ENCODE measurements at places on chromosomes 5 and 9.

DNA sequence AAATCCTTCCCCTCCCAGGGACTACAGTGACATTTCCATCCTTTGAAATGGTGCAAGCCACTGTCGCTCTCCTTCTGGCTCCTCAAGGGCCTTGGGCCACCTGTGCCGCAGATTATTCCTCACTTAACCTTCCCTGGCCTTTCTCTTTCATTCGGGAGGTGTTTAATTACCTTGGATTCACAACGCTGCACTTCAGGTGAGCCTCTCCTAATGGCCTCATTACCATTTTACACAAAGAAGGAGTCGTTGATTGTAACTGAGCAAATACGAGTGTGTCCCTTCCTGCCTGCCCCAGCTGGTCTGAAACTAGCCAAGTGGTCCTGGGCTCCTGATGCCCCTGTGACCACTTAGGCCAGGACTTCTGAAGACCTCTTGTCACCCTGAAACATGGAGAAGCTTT is 205.0 kb downstream of the CRB2 start:
- DNase-seq, result no peak

DNA sequence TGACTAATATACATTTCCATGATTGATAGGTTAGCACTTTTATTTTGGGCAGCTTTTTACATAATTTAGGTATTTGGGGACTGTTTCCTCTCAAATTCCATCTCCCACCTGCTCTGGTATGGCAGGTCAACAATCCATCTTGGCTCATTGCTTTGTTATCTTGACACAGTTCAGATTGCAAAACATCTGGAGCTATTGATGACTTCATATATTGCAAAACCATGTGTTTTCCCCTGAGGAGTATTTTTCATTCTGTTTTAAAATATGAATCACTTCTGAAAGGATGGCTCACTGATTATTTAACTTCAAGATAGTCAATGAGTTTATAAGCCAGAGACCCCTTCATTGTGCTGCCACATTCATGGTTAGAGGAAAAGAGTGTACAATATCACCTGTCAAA is 1206.0 kb upstream of the C9orf72 start:
- DNase-seq, result no peak

DNA sequence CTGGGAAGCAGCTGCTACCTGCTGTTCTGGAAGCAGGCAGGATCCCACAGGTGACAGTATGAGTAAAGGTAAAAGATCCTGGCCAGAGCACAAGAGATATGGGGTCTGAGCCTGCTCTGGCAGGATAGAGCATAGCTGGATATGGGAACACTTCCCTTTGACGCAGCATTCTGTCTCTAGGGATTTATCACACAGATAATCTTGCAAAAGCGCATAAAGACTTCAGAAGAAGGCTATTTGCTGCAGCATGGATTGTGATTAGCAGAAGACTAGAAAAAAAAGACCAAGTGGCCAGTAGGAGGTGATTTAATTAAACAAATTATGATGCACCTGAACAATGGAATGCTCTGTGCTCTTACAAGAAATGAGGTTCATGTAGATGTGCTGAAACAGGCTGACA is 52.4 kb upstream of the PWWP2A start:
- DNase-seq, result no peak

DNA sequence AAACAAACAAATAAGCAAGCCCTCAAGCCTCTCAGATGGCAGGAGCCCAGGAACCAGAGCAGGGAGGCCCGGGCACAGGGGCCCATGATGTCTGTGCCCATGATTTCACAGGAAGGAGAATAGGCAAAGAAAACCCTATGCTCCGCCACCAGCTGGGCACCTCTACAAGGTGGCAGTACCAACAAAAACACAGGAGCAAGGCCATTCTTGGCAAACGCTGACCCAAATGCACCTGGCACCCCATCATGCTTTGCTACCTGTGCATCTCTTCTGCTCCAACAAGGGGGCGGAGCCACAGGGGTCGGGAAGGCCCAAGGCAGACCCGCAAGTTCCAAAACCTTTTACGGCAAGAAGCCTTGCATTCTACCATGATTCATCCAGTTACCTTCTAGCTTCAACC is 3.1 kb downstream of the BRD3 start:
- no peak for DNase-seq

GRCh38 chr9:69130456-69131441 is 43.3 kb upstream of the TJP2 start:
- no peak for DNase-seq

GRCh38 chr5:112758676-112759075 is 21.0 kb downstream of the APC start:
- DNase-seq, result no peak

GRCh38 chr5:163624431-163624830 is 119.0 kb downstream of the MAT2B start:
- no peak for DNase-seq

DNA sequence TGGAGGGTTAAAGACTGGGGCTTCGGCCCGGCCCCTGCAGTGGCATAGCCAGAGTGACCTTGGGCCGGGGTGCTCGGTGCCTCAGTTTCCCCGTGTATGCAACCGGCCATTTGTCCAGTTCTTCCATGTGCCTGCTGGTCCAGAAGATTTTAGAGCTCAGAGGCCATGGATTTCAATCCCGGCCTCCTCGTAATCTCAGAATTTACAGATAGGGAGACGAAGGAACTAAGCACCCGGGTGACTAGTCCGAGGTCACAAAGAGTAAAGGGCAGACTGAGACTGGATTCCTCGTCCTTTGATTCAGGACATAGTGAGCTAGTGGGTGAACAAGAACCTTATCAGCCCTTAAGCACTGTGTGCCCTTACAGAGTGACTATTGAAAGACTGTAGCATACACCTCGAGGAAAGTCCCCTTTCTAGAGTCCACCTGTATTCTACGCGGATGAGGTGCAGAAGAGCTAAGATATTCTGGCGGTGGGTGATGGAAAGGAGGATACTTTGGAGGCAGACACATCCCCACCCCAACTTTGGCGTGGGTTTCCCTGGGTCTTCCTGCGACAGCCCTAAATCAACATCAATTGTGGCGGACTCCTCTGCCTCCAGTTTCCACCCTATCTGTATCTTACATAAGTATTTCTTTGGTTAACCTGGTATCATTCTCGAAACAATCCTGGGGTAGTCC is 597 bp downstream of the SLC31A1 start:
- no peak for DNase-seq

GRCh38 chr9:127129718-127130085 is 7.3 kb upstream of the ANGPTL2 start:
- DNase-seq, result no peak

DNA sequence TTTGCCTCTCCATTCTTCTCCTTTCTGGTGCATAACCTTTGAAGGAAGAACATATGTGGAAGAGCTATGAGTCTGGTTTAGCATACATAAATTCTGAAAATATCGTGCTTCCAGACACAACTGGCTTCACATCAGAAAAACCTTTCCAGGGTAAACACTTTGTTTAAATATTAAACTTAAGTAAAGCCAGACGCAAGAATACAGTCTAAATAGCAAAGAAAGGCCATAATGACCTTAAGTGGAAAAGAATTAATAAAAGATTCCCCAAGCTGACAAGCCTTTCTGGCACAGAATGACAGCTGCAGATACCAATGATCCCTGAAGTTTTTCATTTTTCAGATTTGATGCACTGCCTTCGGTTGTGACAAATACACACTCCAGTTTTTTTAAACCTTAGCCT is 13.5 kb upstream of the TSSK1B start:
- DNase-seq, result no peak

GRCh38 chr5:1500411-1501091 is 23.2 kb downstream of the LPCAT1 start:
- DNase-seq, result no peak

- no peak for DNase-seq
Measured at GRCh38 chr5:150404941-150405816, 7.5 kb downstream of the CD74 start.

- DNase-seq, result no peak
Measured at GRCh38 chr5:140690376-140690932, 716 bp downstream of the HARS1 start.

GRCh38 chr5:72555871-72556270 is 48.7 kb upstream of the ZNF366 start:
- DNase-seq, result no peak

- no peak for DNase-seq
Measured at GRCh38 chr5:101904736-101905135, 391.3 kb downstream of the SLCO4C1 start.

DNA sequence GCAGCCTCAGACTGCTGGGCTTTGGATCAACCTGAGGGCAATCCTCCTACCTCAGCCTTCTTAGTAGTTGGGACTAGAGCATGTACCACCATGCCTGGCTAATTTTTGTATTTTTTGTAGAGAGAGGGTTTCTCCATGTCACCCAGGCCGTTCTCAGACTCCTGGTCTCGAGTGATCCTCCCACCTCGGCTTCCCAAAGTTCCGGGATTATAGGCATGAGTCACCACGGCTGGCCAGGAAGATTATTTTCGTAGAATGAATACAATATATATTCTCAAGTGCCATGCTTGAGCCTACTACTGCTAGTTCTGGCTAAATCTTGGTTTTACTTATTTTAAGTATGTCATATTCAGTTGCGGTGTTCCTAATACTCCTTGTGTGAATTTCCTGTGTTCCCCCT is 88.2 kb upstream of the CLINT1 start:
- DNase-seq, result no peak

DNA sequence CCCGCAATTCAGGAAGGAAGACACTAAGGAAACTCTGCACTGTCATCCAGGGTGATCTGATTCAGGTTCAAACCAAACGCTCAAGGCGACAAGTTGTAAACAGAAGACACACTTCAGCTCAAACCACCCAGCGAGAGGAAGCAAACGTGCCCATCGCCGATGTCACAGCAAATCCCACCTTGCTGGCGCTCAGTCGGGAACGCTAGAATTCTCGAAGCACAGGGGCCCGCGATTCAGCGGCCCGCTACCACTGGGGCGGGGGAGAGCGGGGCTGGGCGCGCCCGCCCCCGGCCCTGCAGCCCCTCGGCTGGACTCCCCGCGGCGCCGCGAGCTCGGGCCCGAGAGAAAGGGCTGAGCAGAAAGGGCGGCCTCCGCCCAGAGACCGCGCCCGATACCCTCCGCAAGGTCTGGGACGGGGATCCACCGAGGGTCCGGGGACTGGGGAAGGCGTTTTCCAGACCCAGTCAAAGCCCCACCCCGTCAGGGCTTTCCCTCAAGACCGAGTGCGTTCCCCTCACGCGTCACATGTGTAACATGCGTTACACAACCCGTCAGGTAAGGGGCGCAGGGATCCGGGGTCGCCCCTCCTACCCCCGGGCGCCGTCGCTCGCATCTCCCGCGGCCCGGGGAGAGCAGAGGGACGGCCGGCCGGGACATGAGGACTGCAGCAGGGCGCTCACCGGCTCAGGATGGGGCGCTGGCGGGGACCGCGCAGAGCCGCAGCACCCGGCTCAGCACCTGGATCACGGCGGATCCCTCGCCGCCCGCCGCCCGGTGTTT is 469 bp downstream of the AGTPBP1 start:
- no peak for DNase-seq

- DNase-seq, result no peak
Measured at GRCh38 chr9:120344230-120344629, 235.7 kb downstream of the CDK5RAP2 start.

GRCh38 chr5:56475689-56476486 is 242.8 kb upstream of the ANKRD55 start:
- no peak for DNase-seq

DNA sequence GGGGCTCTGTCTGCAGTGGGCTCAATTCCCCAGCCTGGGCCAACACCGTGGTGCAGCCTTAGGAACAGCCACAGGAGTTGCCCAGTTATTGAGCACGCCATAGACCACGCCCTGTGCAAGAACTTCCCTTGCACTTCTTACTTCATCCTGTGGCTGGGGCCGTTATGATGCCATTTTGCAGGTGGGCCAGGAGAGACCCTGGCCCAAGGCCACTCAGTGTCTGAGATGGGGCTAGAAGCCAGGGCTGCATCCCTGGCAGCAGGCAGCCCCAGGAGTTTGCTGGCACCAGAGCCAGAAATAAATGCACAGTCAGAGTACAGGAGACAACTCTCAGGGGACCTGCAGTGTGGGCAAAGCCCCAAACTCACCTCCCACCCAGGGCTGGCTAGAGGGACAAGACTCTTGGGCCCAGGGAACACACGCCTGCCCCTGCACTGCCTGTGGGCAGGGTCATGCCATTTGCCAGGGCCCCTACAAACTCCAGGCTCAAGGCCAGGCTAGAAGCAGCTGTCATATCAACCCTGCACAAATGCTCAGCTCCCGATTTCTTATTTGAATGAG is 6.7 kb downstream of the CORO2A start:
- no peak for DNase-seq

DNA sequence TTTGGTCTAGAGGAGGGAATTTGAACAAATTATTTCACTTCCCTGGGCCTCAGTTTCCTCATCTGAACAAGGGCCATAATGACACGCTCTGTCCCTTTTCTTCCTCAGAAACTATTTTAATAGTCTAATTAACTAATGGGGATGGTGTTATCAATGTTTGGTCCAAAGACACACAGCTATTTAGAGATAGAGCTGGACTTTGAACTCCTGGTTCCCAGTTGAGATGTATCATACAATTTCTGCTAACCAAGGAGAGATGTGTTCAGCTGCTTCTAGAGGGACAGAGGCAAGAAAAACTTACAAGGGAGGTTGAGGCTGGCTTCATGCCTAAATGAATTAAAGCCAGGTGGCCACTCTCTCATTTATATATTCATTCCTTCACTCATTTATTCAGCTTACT is 90.6 kb upstream of the CLINT1 start:
- no peak for DNase-seq

- DNase-seq, result no peak
Measured at GRCh38 chr9:86034863-86035734, 64.3 kb downstream of the GOLM1 start.

DNA sequence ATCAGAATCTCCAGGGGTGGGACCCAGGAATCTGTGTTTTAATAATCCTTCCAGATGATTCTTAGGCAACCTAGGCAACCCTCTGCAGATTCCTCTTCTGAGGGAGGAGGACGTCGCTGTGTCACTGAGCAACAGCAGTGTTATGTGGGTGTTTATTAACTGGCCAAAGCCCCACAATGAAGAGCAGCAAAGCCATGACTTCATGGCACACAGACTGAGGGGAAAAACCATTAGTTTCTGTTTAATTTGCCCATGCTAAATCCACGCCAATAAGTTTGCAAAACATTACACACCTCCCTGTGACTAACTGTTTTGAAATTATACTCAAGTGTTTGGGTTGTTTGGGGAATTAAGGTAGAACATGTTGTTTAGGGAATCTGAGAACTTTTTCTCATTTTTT is 83.7 kb upstream of the TMED7 start:
- no peak for DNase-seq

- DNase-seq, result no peak
Measured at GRCh38 chr9:26665666-26666065, 226.9 kb downstream of the CAAP1 start.

All from cortex of kidney (tissue), 1 donor.